MM.1S (cell line): ENCODE measurements at places on chromosomes 7 and 10.

GRCh38 chr7:25669281-25669781, 441.0 kb upstream of the NPVF start:
- no peak for DNase-seq

DNA sequence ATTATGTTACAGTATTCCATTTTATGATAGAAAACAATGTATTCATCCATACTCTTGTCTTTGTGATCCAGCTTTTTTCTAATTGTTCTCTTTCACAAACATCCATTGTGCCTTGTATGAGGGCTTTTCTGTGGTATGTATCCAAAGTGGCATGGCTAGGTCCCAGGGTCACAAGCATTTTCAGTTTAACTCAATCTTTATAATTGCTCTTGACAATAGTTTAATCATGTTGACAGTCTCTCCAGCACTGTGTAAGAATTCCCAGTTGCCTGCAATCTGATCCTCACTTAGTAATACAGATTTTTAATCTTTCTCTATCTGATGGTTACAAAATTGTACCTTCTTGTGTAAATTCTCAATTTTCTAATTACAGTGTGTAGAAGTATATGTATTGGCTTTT, 533.4 kb downstream of the NEBL start:
- DNase-seq = no peak

- DNase-seq = no peak
These were observed 26.7 kb downstream of the ABCB5 start for GRCh38 chr7:20642166-20642565.

DNA sequence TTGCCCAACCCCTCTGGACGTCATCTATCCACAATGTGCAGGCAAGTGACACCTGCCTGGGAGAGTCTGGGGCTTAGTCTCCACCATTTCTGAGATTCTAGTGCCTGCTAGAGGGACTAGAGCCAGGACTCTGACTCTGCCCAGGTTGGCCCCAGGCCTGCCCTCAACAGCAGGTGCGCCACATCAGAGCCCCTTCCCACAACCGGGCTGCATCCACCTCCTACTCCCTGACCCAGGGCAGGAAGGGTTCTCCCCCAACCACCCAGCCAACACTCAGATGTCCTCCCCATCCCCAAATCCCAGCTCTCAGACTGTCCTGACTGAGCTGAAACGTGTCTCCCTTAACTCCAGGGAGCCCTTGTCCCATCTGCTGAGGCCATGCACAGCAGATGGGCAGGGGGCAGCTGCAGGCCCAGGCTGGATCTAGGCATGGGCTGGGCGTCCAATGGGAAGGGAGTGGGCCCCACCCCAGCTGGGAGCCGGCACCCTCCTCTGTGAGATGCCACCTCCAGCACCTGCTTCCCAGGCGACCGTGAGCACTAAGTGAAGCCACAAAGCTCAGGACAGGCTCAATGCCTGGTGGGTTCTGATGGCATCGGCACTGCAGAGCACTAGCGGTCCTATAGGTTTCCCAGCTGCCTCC, 49.2 kb downstream of the RASGEF1A start:
- no peak for DNase-seq

DNA sequence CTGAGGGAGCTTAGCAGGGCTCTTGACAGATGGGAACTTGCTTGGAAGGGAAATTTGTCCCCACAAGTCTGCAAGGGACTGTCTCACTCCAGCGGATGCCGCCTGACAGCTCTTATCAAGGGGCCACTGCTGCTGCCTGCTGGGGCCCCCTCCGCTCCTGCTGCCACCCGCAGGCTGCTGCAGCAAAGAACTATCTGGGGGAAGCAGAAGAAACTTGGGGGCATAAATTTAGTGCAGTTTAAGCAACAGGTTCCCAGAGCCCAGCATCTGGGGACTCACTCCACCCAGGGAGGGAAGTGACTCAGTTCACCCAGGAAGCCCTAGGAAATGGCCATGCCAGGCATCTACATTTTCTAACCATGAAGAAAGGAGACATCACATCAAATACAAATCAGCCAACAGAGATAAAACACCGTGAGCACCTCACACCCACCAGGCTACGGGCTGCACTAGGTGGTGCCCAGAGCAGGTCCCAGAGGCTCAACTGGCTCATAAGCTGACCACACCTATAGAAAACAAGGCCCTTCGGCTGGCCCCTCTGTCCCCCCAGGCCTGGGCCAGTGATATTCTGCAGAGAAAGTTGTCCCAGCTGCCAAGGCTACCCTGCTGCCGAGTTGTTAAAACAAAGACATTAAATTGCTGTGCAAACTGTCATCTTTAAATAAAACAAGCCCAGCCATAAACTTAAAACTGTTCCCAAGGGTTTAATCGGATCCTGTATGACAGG, 3.7 kb downstream of the RGS10 start:
- DNase-seq = no peak

- no peak for DNase-seq
These were observed 12.0 kb upstream of the LIPA start for GRCh38 chr10:89263531-89263930.

GRCh38 chr7:156222151-156222550, 409.9 kb upstream of the SHH start:
- no peak for DNase-seq

DNA sequence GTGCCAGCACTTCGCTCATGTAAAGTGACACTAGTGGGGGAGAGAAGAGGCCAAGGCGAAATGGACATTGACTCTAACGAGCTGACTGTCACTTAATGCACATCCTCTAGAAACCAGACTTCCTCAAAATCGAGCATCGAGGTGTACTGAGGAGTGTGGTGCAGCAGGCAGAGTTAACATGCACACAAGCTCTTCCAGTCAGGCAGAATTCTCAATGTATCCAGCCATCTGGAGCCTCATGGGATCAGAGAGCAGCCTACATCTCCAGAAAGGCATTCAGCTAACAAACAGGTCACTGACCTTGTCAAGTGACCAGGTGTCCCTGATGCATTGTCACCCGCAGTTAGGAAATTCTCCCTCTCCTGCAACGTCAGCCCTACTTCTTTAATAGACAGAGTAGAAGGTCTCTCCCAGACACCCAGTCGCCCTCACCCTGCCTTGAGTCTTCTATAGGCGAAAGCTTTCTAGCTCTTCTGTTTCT, 259.8 kb upstream of the AOAH start:
- DNase-seq = no peak

GRCh38 chr10:58268946-58269781, at the start of gene CISD1:
CISD1 (plus strand) TSS chr10:58269162; CDS start chr10:58269274, 112 bp downstream.
- peak; percentile 100 for DNase-seq

- DNase-seq = no peak
These were observed 107.0 kb downstream of the NRP1 start for GRCh38 chr10:33227489-33227888.

- DNase-seq = no peak
These were observed 18.5 kb downstream of the SLC13A4 start for GRCh38 chr7:135709508-135709907.

GRCh38 chr7:2037808-2038522, 194.8 kb downstream of the MAD1L1 start:
- no peak for DNase-seq

GRCh38 chr10:48684792-48685623, at the start of gene WDFY4:
WDFY4 (plus strand) TSS chr10:48684873; CDS start chr10:48709733, 24,860 bp downstream.
- DNase-seq = no peak

- no peak for DNase-seq
These were observed 758.6 kb upstream of the KCND2 start for GRCh38 chr7:119514326-119514725.

- DNase-seq = no peak
These were observed 614.7 kb upstream of the FOXK1 start for GRCh38 chr7:4067476-4067760.

GRCh38 chr7:147723536-147723935, 867.0 kb upstream of the C7orf33 start:
- no peak for DNase-seq

DNA sequence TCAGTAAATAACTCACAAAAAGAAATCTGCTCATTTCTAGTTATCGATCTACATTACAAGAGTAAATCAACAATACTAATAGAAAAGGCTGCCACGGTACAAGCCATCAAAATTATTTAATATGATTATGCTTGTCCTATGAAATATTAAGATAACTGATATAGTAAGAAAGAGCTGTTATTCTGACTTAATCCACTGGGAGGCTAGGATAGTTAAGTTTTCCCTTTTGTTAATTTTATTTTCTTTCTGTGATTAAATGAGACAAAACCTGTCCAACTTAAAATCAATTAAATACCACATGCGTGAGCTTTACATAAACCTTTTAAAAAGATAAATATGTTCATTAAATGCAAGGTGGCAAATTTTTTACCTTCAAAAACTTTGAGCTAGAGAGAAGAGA, 114.8 kb downstream of the LMBR1 start:
- no peak for DNase-seq

DNA sequence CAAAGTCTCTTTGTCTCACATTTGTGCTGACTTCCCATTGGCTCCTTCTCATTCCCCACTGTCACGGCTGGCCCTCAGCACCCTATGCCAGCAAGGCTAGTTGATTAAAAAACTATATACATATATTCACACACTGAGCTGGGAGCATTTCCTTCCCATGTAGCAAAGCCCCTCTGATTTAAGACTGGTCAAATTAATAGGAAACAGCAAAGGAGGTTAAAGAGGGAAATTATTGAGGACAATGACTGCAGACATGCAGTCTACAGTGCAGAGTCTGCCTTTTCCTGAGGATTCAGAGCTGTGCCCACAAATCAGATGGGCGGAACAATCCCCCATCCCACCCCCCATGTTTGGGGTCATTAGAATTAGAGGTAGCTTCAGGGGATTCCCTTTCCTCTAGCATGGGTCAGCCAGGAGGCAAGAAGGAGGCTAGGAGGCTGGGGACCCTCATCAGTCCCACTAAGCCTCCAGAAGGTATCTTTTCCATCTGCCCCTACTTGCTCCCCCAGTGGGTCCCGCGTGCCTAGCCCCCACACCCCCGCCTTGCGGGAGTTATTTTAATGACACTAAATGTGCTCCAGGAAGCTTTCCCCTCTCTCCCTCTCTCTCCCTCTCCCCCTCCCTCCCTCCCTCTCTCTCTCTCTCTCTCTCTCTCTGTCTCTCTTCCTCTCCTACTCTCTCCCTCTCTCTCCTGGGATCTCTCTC, 9.8 kb upstream of the DLX6 start:
- no peak for DNase-seq

GRCh38 chr10:125661941-125662515, 20.9 kb downstream of the TEX36 start:
- DNase-seq = no peak

DNA sequence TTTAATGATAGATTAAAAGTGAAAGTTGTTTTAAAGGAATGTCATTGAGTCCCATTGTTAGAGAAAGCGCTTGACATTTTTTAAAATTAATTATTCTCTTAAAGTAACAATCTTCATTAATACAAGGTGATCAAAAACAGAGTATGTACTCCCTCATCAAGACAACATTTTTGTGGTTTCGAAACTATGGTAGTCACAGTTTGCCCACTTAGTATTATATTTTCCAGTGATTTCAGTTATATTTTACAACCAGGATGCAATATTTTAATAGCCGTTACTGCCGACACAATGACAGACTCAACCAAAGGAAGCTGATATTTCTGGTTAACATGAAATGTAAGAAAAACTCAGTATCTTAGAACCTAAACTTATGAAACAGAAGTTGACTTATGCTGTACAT, 31.3 kb downstream of the MKX start:
- no peak for DNase-seq

- DNase-seq = no peak
These were observed 123.8 kb downstream of the IPMK start for GRCh38 chr10:58143944-58144343.

- DNase-seq = no peak
These were observed 34.0 kb downstream of the ADAP1 start for GRCh38 chr7:920351-921070.

GRCh38 chr7:93120592-93121549, 3.1 kb upstream of the SAMD9 start:
- no peak for DNase-seq

- DNase-seq = no peak
These were observed 18.9 kb downstream of the SGMS1 start for GRCh38 chr10:50604809-50605208.

DNA sequence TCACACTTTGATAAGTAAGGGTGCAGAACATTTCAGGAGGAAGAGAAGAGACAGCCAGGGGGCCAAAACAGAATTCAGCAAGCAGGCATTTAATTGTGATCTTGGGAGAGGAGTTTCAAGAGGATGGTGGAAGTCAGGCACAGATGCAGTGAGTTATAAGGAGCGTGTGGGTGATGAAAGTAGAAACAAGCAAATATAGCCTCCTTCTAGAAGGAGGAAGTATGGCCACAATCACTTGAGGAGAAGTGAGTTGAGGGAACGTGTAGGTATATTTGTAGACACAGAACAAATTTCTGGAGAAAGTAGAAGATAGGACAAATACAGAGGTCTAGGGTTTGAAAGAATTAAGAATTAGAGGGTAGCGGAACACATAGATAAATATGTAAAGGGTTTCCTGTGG, 165.8 kb downstream of the CACNB2 start:
- DNase-seq = no peak

DNA sequence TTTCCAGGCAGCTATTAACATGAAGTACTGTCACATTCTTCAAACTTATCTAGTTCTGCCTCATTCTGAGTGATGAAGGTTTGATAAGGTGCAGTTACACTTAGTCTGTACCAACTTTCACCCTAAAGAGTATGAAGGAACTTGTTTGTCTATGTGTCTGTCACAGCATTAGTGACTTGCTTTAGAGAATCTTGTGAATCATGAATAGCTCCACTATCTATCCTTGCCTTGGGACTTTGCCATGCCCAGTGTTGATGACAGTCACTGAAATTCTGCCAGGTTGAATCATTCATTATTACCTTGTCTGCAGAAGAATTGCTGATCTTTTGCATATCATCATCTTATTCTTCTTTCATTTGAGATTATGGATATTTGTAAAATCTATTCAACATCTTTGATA, 50.9 kb upstream of the A1CF start:
- no peak for DNase-seq

DNA sequence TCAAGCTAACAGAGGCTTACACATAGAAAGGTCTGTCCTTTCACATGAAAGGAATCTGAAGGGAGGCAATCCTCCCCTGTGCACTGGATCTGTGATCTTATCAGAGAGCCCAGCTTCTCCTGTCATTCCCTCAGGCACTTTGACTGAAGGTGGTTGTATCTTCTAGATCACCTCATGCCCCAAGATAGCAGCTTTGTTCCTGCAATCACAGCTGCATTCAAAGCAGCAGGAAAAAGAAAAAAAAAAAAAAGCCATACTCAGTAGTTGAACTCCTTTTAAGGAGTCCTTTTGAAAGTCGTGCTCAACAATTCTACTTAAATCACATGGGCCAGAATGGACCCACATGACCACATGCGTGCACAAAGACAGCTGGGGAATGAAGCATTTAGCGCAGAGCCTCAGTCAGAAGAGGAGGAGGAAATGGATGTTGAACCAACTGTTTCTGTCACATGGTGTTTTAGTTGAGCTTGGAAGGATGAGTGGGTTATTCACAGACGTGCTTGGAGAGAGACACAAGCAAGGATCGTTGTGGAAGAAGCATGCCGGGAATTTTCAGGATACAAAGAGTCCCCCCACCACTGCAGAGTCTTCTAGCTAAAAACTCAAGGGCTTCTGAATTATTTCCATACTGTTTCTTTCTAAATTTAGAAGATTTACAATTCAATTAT, 13.0 kb upstream of the PFKP start:
- no peak for DNase-seq

- DNase-seq = peak; percentile 50
These were observed 604 bp downstream of the MXI1 start for GRCh38 chr10:110207805-110208613.
